ENCODE measurements at places on chromosomes 16 and 17. TPM values are rescaled to one million over a fixed set of nuclear protein-coding genes. Genes with fewer than 3 reads are reported as not detected.

GRCh38 chr17:83190601-83191387, 111.4 kb downstream of the METRNL start:
- DNase-seq = no peak

Gene PRSS27
- total RNA-seq = 2.1 TPM

Gene RNF135
- 27.8 TPM for total RNA-seq

GRCh38 chr16:86073763-86074493, 175.0 kb downstream of the IRF8 start:
- no peak for DNase-seq

- no peak for DNase-seq
Observed at GRCh38 chr17:37551788-37552187, 57.4 kb downstream of the SYNRG start.

DNA sequence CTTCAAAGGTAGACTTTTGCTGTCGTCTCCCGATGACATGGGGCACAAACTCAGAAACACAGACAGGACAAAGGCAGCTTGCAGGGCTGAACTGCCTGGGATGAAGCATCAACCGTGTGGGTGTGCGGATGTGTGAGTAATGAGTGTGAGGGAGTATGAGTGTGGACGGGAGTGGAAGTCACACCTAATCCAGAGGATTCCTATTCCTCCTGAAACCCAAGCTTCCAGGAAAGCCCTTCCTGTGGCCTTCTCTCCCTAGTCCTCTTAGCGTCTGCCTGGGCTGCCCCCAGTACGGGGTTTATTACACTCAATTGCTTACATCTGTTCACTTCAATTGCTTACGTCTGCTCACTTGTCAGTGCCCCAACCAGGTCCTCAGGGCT, 2.3 kb upstream of the IL4R start:
- peak; percentile 36 for DNase-seq

DNA sequence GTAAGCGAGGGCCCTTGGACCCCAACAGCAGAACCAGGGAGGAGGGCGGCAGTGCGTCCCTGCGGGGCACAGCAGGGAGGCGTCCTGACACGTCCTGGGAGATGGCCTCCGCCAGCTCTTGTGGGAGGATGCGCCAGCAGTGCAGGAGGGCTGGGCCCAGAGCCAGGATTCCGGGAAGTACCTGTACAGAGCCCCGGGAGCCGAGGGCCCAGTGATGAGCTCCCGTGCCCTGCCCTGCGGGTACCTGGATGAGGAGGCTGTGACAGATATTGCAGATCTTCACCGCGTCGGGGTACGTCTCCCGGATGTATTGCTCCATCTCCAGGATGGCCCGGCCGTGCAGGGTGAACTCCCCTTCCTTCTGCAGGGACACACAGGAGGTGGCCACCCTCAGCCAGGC, 23.1 kb downstream of the KDM8 start:
- DNase-seq = no peak

- no peak for DNase-seq
Observed at GRCh38 chr16:35364263-35364662, 1904.9 kb downstream of the TP53TG3F start.

DNA sequence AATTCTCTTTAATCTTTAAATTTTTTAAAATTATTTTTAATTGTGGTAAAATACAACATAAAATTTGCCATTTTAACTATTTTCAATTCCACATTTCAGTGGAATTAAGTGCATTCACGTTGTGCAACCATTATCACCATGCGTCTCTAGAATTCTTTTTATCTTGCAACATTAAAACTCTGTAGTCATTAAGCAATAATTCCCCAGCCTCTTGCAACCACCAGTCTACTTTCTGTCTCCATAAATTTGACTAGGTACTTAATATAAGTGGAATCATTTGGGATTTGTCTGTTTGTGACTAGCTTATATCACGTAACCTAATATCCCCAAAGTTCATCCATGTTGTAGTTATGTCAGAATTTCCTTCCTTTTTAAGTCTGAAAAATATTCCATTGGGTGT, 79.1 kb downstream of the TAOK1 start:
- no peak for DNase-seq

Gene PRR29
- total RNA-seq = 4.4 TPM

Gene KRTAP9-7
- total RNA-seq = not detected

DNA sequence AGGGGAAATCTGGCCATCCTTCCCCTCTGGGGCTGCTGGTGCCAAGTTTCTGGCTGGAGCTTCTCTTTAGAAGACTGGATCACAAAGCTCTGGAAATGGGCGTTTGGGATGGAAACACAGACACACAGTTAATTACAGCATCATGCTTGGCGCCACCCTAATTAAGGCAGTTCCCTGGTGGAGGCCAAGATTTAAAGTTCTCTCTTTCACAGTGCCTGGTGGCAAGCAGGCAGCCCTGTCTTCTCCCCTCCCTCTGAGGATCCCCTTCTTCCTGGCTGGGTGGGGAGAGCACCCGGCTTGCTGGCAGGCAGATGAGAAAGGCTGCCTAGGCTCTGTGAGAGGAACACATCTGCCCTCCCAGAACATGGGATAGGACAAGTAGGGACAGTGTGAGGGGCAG, 59.0 kb upstream of the NKD1 start:
- no peak for DNase-seq

GRCh38 chr17:49775546-49776260, 11.8 kb upstream of the FAM117A start:
- DNase-seq = peak; percentile 46

GRCh38 chr16:19882186-19882585, 2.5 kb downstream of the GPRC5B start:
- no peak for DNase-seq

GRCh38 chr16:8885674-8886592, 3.8 kb downstream of the LITAFD start:
- peak; percentile 73 for DNase-seq

DNA sequence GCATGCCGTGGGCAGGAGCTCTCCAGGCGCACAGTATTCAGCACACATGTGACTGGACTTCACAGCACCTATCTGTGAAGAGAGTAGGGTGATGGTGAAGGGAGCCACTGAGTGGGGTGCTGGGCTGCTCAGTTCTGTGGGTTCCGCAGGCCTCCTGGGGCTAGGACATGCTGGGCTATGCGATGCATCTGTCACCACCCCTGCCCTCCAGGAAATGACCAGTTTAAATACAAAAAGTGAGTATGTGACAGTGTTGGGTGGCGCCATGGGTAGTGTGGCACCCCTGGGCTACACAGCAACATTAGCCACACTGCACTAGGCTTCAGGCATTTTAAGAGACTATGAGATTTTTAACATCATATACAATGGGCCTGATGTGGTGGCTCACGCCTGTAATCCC, 28.6 kb downstream of the MYLK3 start:
- DNase-seq = no peak

DNA sequence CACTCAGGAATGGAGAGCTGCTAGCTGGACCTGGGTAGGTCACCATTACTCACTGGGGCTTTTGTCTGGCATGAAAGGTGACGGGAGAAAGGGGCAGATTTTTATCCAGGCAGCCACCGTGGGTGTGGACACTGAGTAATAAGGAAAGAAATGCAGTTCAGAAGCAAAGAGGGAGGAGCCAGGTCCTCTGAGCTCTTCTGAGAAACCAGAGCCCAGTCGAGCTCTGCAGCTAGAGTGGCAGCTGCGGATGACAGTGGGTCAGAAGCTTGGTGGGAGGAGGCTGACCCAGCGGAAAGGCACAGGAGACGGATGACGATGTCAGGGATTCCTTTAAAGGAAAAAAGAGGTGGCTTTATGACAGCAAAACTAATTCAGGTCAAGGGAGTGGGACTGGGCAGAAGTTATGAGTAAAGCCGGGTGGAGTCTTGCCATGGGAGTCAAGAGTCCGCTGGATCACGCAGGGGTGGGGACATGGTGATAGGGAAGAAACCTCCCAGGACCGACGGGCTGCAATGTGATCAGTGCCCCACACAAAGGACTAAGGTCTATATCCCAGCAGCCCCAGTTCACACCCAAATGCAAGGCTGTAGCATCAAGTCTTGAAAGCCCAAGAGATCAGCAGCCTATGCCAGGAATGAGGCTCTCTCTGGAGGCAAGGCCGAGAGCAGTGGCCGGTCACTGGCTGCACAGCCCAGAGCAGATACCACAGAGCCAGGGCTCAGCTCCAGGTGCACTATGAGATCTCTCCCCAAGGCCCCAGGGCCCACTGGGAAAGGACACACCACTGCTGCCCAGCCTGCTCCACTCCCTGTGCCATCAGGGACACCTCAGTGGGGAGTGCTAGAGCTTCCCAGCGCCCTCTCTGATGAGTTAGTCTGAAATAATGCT, 6.3 kb upstream of the MNT start:
- peak; percentile 70 for DNase-seq

Gene HOXB8
- total RNA-seq = 48.7 TPM

- DNase-seq = no peak
Observed at GRCh38 chr17:45987706-45988105, 11.3 kb upstream of the STH start.

DNA sequence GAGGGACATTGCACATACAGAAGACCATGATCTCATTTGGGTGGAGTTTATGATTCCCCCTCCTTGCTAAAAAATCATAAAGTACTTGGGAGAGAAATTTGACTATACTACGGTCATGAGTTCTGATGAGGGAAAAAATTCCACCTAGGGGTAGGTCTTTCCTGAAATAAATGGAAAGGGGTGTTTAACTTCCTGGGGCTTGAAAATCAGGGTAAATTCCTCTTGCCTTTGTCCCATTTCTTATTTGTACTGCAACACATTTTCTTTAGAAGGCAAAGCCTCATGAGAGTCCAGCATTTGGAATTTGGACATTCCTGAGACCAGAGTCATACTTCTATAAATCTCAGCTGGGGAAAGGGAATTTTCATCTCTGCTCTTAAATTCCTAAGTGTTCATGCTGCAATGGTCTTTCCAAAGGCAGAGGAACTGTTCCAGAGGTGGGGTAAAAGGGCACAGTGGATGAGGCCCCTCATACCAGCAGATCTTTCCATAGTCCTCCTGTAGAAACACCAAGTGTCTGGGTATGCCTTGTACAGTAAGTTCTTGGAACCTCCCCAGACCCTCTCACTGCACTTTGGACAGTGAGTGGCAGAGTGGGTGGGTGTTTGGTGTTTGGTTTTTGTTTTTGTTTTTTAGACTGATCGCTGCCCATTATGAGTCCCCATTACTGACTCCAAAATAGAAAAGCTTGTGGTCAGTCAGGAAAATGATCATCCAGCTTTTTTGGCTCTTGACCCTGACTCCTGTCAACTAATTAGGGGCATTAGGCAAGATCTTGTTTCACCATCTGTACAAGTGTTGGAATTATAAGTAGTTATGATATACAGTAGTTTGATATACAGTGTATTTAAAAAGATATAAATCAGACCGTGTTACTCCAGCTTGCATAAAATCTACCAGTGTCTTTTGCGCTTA, 6.0 kb downstream of the LYRM1 start:
- peak; percentile 61 for DNase-seq

GRCh38 chr16:13733561-13733960, 186.4 kb upstream of the ERCC4 start:
- no peak for DNase-seq

GRCh38 chr17:49694847-49695697, 12.7 kb downstream of the SLC35B1 start:
- DNase-seq = no peak

- DNase-seq = no peak
Observed at GRCh38 chr16:58157951-58158540, 28.9 kb upstream of the CFAP20 start.

- DNase-seq = no peak
Observed at GRCh38 chr16:84545114-84545737, 40.8 kb upstream of the MEAK7 start.

Gene TP53TG3F
- not detected for total RNA-seq

Gene KRTAP2-2
- total RNA-seq = not detected

GRCh38 chr16:80346111-80346632, 194.6 kb upstream of the DYNLRB2 start:
- peak; percentile 47 for DNase-seq

DNA sequence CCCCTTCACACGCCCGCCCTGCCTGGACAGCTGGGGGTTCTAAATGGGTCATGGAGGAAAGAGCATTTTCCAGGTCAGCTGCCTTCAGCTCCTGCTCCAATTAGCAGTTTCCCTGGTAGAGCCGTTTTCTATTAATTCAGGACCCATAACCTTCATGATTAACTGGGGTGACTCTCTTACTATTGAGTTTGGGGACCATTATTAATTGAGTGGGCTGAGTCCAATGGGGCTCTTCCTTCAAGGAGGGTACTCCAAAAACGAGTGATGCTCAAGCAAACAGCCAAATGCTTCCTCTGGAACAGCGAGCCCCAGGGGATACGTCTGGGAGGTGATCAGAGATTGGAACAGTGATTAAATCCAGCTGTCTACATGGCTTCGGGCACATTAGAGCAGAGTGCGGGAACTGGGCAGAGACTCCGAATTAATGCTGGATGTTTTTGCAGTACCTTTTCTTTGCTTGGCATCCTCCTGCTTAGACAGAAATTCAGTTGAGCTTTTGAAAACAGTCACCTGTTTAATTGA, 68.1 kb upstream of the CACNG3 start:
- no peak for DNase-seq

GRCh38 chr17:28258347-28258887, 60.6 kb upstream of the TMEM97 start:
- peak; percentile 59 for DNase-seq

- DNase-seq = no peak
Observed at GRCh38 chr17:77649717-77650211, 308.7 kb upstream of the TNRC6C start.

DNA sequence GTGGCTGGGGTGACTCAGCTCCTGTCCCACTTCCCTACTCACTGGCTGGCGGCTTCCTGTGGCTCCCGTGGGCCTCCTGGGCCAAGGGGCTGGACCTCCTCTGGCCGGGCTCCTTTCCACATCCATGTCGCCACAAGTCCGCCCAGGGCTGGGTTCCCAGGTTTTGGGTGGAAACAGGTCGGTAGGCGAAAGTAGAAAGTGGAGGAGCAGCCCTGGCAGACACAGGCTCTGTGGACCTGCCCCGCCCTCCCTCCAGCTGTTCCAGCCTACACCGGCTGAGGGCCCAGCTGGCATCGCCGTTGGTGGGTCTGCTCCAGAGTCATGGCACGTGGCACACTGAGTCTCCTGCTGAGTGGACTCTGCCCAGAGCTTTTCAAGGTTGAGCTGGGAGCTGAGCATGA, 28.7 kb downstream of the GSE1 start:
- no peak for DNase-seq

Gene UTS2R
- not detected for total RNA-seq

GRCh38 chr17:69286257-69286656, 40.7 kb downstream of the ABCA5 start:
- DNase-seq = no peak

DNA sequence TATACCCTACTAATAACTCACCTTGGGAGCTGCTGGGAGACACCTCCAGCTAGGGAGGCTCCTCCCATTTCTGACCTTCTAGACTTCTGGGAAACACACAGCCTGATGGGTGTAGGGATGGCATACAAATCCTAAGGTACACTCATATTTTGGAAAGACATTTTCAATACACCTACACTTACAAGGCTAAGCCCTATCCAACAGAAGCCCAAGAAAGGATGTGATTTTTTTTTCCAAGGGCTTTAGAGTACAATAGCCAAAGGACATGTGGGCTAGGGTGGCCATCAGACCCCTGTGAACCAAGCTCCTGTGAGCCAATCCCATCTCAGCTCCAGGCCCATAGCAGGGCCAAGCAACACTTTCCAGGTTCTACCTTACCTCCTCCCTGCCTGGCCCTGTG, 143.9 kb downstream of the AATF start:
- no peak for DNase-seq

- no peak for DNase-seq
Observed at GRCh38 chr16:57419506-57419905, 14.9 kb downstream of the CCL17 start.

- no peak for DNase-seq
Observed at GRCh38 chr17:31744511-31744951, 114.5 kb downstream of the COPRS start.

- DNase-seq = no peak
Observed at GRCh38 chr16:75576384-75576811, 10.2 kb downstream of the GABARAPL2 start.

Gene GPR179
- not detected for total RNA-seq
